Globus pallidus (tissue), 1 donor: ENCODE measurements at places on chromosomes 6 and 20.
A peak's percentile ranks its signal among the peaks of the same experiment; 100 is the strongest.

GRCh38 chr6:55443238-55444134 lies 116.2 kb downstream of the GFRAL start:
- no peak for DNase-seq

DNA sequence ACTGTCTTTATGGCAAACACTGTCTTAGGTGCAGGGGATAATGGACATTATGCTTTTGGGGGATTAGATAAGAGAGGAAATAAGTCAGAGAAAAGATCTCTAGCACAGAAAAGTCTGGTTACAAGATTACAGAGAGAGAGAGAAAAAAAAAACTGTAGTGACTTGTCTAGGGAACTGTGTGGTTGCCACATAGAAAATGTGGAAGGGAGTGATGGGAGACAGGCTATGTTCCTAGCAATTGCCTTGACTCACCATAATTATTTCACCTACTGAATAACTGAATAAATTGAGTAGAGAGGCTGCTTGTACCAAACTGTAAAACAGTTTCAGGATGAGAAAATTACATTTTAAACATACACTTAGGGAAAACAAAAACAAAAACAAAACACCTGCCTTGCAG lies 229.7 kb downstream of the LAMA2 start:
- DNase-seq = no peak

- peak; percentile 25 for DNase-seq
Measured at GRCh38 chr20:48287021-48287494, 501.8 kb upstream of the SULF2 start.

GRCh38 chr6:116530436-116530835 lies 15.0 kb downstream of the TRAPPC3L start:
- no peak for DNase-seq

DNA sequence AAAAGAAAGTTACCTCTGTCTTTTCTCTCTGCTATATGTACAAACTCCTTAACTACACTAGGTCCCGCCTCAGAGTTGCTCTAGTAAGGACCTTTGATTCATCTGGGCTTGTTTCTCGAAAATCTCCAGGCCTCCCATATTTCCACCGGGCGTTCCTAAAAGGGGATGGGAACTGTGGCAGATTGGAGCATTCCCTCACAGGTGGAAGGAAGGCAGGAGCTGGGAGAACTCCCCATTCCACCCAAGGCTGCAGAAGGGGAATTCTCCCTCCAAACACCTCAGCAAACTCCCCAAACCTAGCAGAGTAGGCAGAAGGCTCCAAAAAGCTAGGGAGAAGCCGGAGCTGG lies 1.6 kb upstream of the TFAP2A start:
- no peak for DNase-seq

GRCh38 chr6:11230158-11231107 lies 2.0 kb downstream of the NEDD9 start:
- no peak for DNase-seq

GRCh38 chr20:45695496-45695895 lies 6.3 kb upstream of the WFDC13 start:
- no peak for DNase-seq

DNA sequence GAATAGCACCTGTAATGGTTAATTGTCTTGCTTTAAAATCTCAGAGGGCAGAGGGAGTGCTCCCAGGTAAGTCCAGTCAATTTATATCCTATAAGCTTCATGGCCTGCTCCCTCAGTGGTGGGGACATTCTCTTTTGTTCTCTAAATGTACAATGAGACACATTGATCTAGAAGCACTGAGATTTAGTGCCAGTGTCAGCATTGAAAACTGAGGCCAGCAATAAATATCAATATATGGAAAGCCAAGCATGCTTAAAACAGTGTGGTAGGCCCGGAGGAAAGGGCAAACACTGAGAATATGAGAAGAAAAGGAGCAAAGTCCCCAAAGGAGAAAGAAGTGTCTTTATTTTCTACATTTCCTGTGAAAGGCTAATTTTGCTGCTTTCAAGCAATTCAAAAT lies 68.4 kb upstream of the CCN2 start:
- DNase-seq = no peak

DNA sequence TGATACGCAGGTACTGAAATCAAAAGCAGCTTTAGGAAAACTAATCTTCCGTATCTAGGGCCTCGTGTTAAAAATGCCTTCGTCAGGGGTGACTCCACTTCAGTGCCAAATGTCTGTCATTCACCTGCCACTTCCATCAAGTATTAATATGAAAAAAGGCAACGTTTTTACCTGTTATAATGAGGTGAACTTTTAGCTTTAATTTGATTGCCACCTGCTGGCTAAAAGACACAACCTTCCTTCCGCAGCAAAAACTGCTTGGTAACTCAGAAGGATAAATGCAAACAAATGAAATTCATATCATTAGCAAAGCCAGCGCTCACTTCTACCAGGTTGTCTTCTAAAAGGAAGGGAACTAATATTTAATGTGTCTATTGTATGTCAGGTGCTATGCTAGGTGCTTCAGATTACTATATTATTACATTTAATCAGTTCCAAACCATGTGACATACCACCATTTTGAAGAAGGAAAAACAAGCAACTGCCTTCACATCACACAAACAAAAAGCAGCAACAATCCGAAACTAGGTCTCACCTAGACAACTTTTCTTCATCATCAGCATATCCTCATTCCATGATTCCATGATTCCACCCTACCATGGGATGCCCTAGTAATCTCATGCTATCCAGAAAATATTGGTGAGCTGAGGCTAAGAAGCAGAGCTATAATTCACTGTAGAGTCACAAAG lies 20.6 kb upstream of the ARHGAP18 start:
- no peak for DNase-seq

DNA sequence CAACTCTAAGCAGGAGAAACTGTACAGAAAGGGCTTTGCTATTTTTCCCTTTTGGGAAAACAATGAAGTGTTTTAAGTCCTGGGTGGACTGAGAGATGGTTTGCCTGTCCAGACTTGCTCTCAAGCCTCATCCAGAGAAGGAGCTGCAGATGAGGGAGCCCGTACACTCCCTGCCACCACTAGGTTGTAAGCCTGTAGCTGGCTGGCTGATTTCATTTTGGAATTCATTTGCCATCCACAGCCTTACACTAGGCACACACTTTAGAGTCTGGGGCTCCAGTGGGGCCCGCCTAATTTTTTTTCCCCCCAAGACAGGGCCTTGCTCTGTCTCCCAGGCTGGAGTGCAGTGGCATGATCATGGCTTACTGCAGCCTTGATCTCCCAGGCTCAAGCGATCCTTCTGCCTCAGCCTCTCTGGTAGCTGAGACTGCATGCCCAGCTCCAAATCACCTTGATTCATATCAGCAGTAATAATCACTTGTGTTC lies 28.4 kb downstream of the POFUT1 start:
- DNase-seq = no peak

GRCh38 chr20:23479043-23479442 lies 11.9 kb upstream of the CST8 start:
- DNase-seq = no peak

DNA sequence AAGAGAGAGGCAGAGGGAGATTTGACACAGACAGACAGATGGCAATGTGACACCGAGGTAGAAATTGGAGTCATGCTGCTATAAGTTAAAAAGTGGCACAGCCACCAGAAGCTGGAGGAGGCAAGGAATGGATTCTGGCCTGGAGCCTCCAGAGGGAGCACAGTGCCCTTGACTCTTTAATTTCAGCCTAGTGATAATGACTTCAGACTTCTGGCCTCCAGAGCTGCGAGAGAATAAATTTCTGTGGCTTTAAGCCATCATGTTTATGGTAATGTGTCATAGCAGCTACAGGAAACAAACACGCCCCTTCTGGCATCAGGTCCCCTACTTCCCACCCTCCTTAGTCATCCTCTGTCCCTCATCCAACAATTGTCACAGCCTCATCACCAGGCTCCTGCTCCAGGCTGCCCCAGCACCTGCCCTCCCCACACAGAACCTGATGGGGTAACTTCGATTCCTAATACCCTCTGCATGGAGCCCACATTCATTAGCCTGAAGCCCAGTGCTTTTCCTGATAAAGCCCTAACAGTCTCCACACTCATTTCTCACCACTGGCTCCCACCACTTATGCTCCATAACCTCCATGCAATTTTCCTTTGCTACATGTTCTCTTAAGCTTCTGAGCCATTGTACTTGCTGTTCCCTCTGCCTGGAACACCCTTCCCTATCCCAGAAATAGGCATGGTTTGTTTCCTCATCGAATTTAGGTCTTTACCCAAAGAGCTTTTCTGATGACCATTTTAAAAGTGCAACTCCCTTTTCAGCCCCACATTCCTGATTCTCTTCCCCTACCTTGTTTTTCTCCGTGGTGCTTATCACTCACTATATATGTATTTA lies 69.7 kb upstream of the TOX2 start:
- DNase-seq = no peak

DNA sequence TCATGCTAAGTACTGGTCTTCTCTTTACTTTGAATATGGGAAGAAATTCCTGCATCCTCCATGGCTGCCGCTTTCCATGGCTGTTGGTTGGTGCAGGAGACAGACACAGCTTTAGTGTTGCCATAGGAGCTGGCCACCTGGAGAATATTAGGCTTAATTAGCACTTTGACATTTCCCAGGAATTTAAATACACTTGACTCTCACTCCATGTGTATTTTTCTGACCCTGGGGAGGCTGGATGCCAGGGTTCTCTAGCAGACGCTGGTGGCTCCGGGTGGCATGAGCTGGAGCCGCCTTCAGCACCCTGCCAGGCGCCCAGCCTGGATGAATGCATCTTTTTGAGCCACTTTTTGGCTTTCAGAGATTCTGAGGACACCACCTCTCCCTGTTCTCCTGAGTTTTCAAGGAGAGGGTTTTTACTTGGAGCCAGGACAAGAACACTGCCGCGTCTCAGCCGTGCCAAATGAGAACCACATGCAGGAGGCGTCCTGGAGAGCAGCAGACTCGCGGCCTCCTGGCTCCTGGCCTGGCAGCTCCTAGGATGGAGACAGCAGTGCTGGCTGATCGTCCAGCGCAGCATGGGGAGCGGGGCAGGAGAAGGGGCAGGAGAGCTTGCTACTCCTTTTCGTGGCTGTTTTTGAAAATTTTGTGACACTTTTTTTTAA lies 258.8 kb downstream of the SMOC2 start:
- DNase-seq = peak; percentile 78

- no peak for DNase-seq
Measured at GRCh38 chr6:116412270-116412669, 41.5 kb downstream of the DSE start.

GRCh38 chr20:24321973-24322372 lies 147.5 kb upstream of the SYNDIG1 start:
- no peak for DNase-seq

DNA sequence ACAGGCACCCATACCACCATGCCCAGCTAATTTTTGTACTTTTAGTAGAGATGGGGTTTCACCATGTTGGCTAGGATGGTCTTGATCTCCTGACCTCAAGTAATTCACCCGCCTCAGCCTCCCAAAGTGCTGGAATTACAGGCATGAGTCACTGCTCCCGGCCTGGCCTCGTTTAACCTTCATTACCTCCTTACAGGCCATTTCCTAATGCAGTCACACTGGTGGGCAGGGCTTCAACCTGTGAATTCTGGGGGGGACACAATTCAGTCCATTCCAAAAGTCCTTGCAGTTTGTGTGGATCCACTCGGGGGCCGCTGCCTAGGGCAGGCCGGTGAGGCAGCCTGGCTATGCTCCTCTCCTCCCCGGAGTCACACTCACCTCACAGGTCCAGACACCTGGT lies 112.4 kb upstream of the SNX9 start:
- DNase-seq = no peak
